ENCODE measurements at places on chromosomes 5 and 9.

DNA sequence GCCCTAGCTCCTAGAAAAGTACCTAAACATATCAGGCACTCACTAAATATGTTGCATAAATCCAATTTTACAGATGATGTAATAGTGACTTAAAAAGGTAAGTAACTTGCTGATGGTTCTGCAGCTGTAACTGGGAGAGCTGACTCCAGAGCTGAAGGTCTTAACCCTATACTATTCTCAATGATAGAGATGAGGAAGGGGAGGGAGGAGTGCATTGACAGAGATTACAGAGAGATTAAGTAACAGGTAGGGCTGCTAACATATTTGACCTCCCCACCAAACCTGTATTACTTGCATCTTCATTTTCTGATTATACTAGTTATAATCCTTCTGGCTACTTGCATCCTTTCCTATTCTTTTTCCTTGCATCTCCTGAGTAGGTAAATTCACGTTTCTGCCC lies 255.4 kb upstream of the EFNA5 start:
- DNase-seq = no peak

DNA sequence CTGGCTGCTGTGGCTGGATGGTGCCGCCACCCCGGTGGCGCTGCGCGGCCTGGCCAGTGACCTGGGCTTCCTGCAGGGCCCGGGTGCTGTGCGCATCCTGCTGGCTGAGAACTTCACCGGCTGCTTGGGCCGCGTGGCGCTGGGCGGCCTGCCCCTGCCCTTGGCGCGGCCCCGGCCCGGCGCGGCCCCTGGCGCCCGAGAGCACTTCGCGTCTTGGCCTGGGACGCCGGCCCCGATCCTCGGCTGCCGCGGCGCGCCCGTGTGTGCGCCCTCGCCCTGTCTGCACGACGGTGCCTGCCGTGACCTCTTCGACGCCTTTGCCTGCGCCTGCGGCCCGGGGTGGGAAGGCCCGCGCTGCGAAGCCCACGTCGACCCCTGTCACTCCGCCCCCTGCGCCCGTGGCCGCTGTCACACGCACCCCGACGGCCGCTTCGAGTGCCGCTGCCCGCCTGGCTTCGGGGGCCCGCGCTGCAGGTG lies 17.5 kb downstream of the CRB2 start:
- DNase-seq = no peak

DNA sequence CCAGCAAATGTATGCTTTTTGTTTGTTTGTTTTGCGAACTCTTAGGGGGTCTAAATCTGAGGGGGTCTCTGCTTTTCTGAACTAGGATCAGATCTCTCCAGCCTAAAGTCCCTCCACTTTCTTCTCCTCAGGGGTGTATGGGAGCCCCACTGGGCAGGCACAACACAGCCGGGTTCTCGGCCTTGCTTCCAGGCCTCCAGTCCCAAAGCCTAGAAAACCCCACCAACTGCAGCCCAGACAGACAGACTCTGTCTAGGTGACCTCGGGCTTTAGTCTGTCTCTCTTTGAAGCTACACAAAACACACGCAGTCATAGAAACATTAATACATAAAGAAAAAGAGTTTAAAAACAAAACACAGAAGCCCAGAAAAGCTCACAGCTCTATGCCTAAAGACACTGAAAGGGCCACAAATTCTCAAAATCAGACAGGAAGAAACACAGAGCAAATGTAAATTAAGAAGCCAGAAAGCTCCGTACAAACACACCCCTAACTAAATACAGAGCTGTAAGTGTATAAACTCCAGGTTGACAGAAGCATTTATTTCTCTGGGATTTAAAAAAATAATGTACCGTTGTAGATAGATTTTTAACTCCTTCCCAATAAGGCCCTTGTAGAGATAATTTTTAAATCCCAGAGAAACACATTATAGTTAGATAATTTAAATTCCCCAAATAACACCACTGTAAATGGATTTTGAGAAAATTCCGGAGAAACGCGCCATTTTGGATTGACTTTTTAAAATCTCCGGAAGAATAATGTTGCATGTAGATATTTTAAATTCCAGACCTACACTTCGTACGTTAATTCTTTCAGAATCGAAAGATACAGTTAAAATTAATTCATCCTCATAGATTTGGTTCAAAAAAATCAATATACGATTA lies 2.0 kb downstream of the PITX1 start:
- DNase-seq = no peak

GRCh38 chr5:169667896-169668674 lies 31.0 kb downstream of the DOCK2 start:
- DNase-seq = no peak

DNA sequence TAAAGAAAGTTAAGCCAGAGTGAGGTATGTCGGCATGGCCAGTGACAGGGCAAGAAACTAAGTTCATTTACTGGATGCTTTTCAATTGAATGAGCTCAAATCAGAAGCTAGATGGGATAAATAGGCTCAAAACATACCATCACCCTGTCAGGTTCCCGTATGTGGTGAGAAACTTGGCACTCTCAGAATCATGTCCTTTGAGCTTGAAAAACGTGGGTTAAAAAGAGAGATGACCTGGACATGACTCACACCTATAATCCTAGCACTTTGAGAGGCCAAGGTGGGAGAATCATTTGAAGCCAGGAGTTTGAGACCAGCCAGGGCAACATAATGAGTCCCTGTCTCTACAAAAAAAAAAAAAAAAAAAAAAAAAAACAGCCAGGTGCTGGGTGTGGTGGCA lies 121.7 kb upstream of the RGMB start:
- DNase-seq = no peak

- DNase-seq = no peak
These were observed 883 bp upstream of the RNF145 start for GRCh38 chr5:159210210-159210661.

- DNase-seq = no peak
These were observed 126.7 kb downstream of the SLC25A46 start for GRCh38 chr5:110865400-110866094.

GRCh38 chr9:99637641-99638040 lies 184.0 kb upstream of the NR4A3 start:
- DNase-seq = no peak

GRCh38 chr5:147688656-147689356 lies 93.7 kb downstream of the JAKMIP2 start:
- no peak for DNase-seq

- DNase-seq = no peak
These were observed 106.4 kb upstream of the GPR151 start for GRCh38 chr5:146622391-146622790.

DNA sequence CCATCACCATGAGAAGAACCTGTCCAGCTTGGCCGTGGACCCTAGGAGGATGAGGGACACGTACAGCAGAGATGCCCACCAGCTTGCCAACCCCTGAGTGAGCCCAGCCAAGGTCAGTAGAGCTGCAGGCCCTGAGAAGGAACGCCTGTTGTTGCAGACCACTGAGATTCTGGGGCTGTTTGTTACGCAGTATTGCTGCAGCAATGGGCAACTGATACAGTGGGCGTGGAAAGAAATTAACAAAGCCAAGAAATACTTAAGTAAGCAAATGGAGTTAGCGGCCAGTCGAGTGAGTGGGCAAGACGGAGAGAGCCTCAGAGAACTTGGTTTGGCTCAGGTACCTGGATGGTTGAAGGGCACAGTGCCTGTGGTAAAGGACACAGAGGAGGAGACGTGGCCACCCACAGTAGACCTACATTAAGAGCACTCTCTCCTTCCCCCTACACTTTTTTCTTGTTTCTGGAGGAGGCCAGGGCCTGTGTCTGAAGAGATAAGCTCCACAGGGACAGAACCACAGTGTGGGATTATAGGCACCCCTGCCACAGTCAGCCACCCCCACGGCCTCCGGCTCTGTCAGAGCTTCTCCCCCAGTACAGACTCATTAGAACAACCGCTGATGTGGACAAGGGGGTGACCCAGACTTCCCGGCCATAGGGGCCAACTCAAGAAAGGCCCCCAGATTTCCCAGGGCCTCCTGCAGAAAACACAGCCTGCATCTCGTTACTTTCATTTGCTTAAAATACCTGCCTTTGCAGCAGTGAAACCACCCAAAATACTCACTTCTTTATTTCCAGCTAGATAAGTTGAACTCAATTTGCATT lies 40.1 kb upstream of the GRHPR start:
- no peak for DNase-seq

GRCh38 chr9:131722255-131722654 lies 17.6 kb downstream of the RAPGEF1 start:
- no peak for DNase-seq

DNA sequence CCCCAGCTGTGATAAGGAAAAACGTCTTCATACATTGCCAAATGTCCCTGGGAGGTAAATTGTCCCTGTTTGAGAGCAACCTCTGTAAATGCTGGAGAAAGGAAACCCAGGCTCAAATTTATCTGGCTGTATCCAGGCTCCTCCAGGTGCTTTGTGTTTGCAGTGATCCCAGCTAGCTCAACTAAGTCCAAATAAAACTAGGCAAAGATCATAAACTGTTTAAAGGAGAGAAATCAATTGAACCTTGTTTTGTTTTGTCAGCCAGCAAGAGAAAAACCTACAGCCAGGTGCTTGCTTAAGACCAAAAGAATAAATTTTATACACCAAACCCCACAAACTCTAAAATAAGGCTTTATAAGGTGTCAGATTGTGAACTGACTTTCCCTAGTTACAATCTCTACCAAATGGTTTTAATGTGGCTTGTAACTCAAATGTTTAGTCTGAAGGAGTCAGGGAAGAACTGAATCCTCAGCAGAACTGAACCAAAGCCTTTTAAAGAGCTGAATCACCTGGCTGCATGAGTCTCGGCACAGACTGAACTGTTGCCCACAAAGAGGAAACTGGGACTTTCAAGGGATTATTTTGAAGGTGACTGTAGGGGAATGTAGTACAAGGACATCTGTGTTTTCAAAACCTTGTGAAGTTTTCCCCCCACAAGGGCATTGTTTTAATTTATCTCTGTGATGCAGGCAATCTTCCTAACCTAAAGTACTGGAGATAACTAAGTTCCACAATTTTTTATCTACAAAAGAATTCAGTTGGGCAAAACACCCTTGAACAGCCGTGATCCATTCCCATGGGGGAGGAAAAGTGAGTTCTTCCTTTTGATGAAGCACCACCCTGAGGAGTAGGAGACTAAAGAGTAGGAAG lies 201.7 kb upstream of the TARS1 start:
- DNase-seq = no peak

DNA sequence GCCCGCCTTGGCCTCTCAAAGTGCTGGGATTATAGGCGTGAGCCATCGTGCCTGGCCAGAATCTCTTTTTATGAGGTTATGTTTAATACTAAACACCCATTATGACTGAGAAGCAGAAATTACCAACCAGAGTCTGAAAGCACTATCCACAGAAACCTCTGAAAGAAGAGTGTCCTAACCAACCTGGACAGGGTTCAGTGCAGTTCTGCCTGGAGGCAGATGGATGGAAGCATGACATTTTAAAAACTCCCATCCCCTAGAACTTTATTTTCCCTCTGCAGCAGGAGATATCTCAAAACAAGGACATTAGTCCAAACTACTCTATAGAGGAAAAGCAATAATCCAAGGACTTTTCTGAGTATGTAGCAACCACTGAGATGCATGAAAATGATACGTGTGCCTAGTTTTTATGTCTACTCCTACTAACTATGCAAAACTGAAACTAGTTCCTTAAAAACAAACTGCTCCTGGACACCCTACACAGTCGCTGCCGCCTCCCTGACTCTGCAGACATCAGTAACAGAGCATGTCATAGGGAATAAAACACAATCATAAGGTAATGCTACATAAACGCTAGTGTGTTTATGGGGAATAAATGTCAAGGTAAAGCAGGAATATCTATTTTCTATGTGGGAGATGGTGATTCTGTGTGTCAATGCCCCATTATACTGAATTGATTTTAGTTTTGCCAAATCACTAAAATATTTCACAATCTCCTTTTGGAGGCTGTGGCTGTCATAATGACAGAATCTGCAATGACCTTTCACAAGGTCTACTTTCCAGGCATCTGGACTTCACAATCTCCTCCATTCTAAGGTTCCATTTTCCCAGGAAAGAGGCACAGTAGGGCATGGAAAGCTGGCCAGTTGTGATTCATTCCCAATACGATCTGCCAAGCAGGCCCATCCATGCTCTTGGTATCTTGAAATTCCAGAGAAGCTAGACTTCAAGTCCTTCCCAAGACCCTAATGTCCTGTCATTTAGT lies 122.8 kb downstream of the SIL1 start:
- no peak for DNase-seq

GRCh38 chr9:34759432-34760134 lies 49.6 kb upstream of the CCL21 start:
- no peak for DNase-seq

DNA sequence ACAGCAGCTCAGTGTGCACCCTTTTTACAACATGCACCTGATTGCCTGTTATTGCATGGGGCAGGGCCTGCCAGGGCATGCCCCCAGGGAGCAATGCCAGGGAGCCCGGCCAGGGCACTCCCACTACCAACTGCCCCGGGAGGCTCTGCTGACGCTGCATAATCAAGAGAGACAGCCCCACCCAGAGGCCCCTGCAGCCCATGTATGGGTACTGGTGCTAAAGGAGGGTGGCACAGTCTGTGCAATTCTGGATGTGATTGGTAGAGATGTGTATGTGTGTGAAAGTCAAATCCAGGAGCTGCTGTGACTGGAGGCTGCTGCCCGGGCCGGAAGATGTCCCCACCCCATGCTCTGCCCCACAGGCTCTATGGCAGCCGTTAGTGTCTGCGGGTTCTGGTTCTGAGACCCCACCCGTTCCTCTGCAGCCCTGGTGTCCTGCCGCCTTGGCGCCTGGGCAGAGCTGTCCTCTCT lies 3.9 kb upstream of the NEURL1B start:
- no peak for DNase-seq

DNA sequence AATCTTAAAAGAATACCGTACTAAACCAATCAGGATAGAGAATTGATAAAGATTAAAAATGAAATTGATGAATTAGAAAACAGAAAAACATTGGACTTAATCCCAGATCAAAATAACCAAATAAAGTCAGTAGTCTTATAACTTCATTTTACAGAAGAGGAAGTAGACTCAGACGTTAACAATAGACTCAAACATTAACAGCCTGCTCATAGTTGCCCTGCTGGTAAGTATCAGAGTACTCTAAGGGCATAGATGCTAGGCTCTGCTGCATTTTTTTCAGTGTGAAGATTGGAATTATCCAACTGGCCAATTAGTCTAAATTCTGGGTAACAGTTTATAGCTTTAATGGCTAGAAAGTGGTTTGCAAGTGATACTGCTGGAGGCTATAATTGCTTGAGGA lies 42.9 kb downstream of the ADGRV1 start:
- no peak for DNase-seq

DNA sequence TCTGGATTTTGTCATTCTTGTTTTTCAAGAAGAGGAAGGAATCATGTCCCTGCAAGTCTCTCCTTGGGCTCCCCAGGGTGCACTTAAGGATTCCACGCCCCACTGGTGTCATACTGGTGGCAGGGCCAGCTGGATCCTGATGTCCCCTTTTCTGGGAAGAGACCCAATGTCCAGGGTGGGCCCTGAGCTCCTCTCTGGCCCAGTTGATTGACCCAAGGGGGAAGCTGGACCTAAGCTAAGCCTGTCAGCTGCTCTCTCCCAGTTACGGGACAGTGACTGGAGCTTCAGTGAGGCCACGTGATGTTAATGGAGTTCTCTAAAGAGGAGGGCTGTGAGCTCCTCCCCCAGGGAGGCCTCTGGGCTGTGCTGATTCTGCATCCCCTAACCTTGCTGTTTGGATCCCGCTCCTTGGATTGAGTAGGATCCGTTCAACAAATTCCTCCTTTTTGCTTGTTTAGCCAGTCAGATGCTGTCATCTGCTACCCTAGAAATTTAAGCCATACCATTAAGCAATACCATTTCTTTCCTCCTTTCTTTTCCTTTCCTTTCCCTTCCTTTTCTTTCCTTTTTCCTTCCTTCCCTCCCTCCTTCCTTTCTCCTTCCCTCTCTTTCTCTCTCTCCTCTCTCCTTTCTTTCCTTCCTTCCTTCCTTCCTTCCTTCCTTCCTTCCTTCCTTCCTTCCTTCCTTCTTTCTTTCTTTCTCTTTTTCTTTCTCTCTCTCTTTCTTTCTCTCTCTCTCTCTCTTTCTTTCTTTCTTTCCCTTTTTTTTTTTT lies 17.2 kb downstream of the NKX2-5 start:
- no peak for DNase-seq
